H9 (cell line): ENCODE measurements at places on chromosomes 1 and 21. TPM values are rescaled to one million over a fixed set of nuclear protein-coding genes. Genes with fewer than 3 reads are reported as not detected.

DNA sequence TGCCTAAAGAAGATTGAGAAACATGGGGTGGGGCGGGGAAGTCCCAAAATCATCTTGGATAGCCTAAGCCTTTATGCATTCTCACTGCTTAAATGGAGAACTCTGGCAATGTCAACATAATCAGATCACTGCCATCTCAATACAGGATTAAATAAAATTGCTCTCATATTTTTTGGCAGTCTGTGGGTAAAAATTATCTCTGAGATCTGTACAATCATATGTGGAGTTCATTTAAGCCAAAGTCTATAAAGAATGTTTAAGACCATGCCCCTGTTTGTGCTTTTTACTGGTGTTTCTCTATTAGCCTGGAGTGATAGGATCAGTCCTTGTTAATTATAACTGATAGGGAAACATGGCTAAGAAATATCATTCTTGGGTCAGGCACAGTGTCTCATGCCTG is 136.3 kb downstream of the GPR52 start:
- DNase-seq: no peak
- H3K27me3 ChIP-seq: no peaks in the 10 kb centered on the region
- peaks cover 8% of the 10 kb centered on the region for H3K36me3 ChIP-seq
- H3K27ac ChIP-seq: no peak overlapping the region

DNA sequence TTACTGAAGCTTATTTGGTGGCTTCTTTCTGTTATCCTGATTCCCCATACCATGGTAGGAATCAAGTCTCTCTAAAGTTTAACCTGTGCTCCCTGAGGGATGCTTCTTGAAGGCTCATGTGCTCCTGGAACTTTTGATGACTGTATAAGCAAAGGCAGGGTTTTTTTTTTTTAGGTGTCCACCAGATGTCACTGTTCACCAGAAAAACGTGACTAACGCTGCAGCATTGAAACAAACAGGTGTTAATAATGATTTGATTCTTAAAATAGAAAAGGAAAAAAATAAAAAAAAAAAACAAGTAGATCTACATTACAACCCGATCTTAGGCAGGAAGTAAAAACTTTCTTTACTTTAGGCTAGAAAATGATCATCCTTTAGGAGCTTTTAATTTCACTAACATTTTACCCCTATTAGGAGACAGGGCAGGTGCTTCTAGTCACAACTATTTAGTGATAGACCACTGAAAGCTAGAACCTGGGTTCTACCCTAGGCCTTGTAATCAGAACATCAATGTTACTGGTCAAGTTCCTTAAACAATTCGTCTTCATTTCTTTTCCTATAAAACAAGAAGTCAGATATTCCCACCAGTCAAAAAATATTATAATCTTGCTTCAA is 223.0 kb downstream of the PLA2G4A start:
- no peaks in the 10 kb centered on the region for H3K36me3 ChIP-seq
- no peak for DNase-seq
- peaks cover 2% of the 10 kb centered on the region; the same call in 1 of the 2 replicates for H3K4me1 ChIP-seq
- H3K27ac ChIP-seq: no peak overlapping the region
- H3K4me3 ChIP-seq: no peak overlapping the region

GRCh38 chr1:25700144-25700523 is 83.5 kb downstream of the MAN1C1 start:
- no peak for DNase-seq
- no peak overlapping the region for H3K4me3 ChIP-seq
- H3K4me1 ChIP-seq: peaks cover 9% of the 10 kb centered on the region; the same call in 1 of the 2 replicates
- H3K27ac ChIP-seq: no peak overlapping the region
- H3K36me3 ChIP-seq: no peaks in the 10 kb centered on the region

- no peak overlapping the region for H3K4me3 ChIP-seq
- H3K27me3 ChIP-seq: no peaks in the 10 kb centered on the region
- no peaks in the 10 kb centered on the region for H3K4me1 ChIP-seq
- H3K36me3 ChIP-seq: no peaks in the 10 kb centered on the region
These were observed 161.8 kb downstream of the DYRK1A start for GRCh38 chr21:37528150-37528937.

- no peaks in the 10 kb centered on the region for H3K36me3 ChIP-seq
- no peaks in the 10 kb centered on the region; the same call in 1 of the 2 replicates for H3K27me3 ChIP-seq
- DNase-seq: no peak
- peaks cover 19% of the 10 kb centered on the region for H3K4me1 ChIP-seq
- no peak overlapping the region for H3K4me3 ChIP-seq
These were observed 68.0 kb upstream of the ACOT11 start for GRCh38 chr1:54479841-54480524.

GRCh38 chr1:221840511-221841243 is 98.8 kb upstream of the DUSP10 start:
- no peaks in the 10 kb centered on the region for H3K36me3 ChIP-seq
- H3K27ac ChIP-seq: no peak overlapping the region

GRCh38 chr21:22575165-22575584 is 1577.0 kb downstream of the NCAM2 start:
- H3K27ac ChIP-seq: no peak overlapping the region
- H3K27me3 ChIP-seq: no peaks in the 10 kb centered on the region
- H3K4me1 ChIP-seq: no peaks in the 10 kb centered on the region; the same call in 1 of the 2 replicates
- H3K36me3 ChIP-seq: peaks cover 4% of the 10 kb centered on the region; the same call in 1 of the 2 replicates
- no peak overlapping the region for H3K4me3 ChIP-seq

- no peak overlapping the region for H3K4me3 ChIP-seq
- peaks cover 18% of the 10 kb centered on the region for H3K36me3 ChIP-seq
- no peak for DNase-seq
- H3K27me3 ChIP-seq: no peaks in the 10 kb centered on the region
- H3K4me1 ChIP-seq: no peaks in the 10 kb centered on the region
These were observed 103.7 kb downstream of the HS2ST1 start for GRCh38 chr1:87017998-87018672.

DNA sequence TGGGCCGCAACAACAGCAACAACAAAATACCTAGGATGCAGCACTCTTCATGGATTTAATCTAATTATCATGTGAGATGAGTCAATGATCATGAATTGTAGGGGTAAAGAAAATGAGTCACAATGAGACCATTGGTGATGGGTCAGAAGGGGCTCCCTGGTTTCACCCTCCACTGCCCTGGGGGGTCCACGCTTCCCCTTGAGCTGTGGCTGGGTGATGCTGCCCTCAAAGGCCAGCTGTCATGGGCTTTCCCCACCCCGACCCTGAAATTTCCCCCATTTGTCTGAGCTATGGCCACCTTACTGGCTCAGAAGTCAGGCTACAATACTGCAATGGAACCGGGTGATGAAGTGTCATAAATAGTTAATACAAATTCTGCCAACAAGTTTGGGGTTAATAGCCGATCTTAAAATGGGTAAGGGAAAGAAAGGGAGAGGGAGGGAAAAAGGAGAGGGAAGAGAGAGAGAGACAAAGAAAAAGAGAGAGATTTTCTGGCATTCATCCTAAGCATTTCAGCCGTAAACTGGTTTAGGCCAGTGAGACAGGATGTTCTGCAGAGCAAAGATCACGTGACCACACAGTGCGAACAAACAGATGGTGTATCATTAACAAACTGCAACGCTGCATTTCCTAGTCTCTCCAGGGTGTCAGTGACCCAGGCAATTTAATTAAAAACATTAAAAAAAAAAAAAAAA is 143.4 kb upstream of the ERRFI1 start:
- peaks cover 2% of the 10 kb centered on the region; the same call in 2 of the 3 replicates for H3K36me3 ChIP-seq
- H3K4me1 ChIP-seq: peaks cover 15% of the 10 kb centered on the region; the same call in 1 of the 2 replicates
- no peaks in the 10 kb centered on the region; the same call in 1 of the 2 replicates for H3K27me3 ChIP-seq
- DNase-seq: no peak
- no peak overlapping the region for H3K4me3 ChIP-seq
- H3K27ac ChIP-seq: no peak overlapping the region

DNA sequence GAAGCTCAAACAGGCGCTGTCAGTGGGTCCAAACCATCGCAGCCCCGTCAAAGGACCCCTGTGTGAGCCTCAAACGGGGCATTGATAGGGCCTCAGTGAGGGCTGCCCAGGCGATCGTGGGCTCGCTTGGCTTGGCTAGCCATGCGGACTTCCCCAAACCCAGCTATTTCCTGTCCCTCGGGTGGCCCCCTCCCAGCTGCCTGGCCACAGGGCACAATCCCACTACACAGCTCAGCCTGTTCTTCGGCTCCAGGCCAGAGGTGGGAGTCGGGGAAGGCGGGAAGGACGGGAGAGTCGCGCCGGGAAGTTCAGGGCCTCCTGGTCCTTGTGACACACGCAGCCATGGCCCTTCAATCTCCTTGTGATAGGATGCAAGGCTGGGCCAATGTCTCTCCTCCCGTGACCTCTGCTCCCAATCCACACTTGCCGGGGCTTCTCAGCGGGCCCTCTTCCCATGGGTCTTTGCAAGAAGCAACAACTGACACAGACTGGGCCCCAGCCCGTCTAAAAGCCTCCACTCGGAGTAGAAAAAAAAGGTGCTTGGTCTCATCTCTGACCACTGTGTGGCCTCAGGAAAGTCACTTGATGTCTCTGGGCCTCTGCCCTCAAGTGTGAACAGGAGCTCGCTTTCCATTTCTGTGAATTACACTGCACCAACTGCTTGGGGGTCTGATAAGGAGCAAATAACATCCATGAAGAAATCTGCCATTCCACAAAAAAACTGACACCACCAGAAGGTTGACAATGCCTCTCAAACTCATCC is 7.1 kb upstream of the MATN1 start:
- H3K4me3 ChIP-seq: no peak overlapping the region
- no peak for DNase-seq
- H3K27me3 ChIP-seq: no peaks in the 10 kb centered on the region
- no peak overlapping the region for H3K27ac ChIP-seq

GRCh38 chr1:9539829-9540550 is 725 bp downstream of the SLC25A33 start:
- peak; percentile 48 for DNase-seq
- 0 out of 2 replicates have a peak, but pooled peaks cover 2% of the 10 kb centered on the region for H3K4me1 ChIP-seq
- H3K36me3 ChIP-seq: peaks cover 10% of the 10 kb centered on the region

- H3K27ac ChIP-seq: no peak overlapping the region
- no peak overlapping the region for H3K4me3 ChIP-seq
- no peak for DNase-seq
These were observed 97.9 kb upstream of the RAB3GAP2 start for GRCh38 chr1:220370041-220370700.

- no peak for DNase-seq
- no peaks in the 10 kb centered on the region for H3K27me3 ChIP-seq
- H3K27ac ChIP-seq: no peak overlapping the region
- H3K4me1 ChIP-seq: no peaks in the 10 kb centered on the region
- H3K36me3 ChIP-seq: no peaks in the 10 kb centered on the region
- no peak overlapping the region for H3K4me3 ChIP-seq
These were observed 237.1 kb downstream of the HHIPL2 start for GRCh38 chr1:222310836-222311235.

GRCh38 chr1:180951836-180952656 is 39.3 kb downstream of the KIAA1614 start:
- H3K36me3 ChIP-seq: no peaks in the 10 kb centered on the region; the same call in 1 of the 3 replicates
- no peak overlapping the region for H3K27ac ChIP-seq
- H3K27me3 ChIP-seq: no peaks in the 10 kb centered on the region

GRCh38 chr1:31064718-31065309 is 703 bp downstream of the PUM1 start:
- H3K4me3 ChIP-seq: peak overlapping the region; percentile 98
- peak overlapping the region; percentile 88 for H3K27ac ChIP-seq
- no peaks in the 10 kb centered on the region for H3K27me3 ChIP-seq
- H3K36me3 ChIP-seq: peaks cover 9% of the 10 kb centered on the region
- DNase-seq: no peak
- H3K4me1 ChIP-seq: peaks cover 2% of the 10 kb centered on the region; the same call in 1 of the 2 replicates

- H3K27me3 ChIP-seq: no peaks in the 10 kb centered on the region
- no peaks in the 10 kb centered on the region for H3K36me3 ChIP-seq
- DNase-seq: no peak
- no peak overlapping the region for H3K27ac ChIP-seq
These were observed 413.7 kb downstream of the PTPRU start for GRCh38 chr1:29650041-29650400.

- no peak overlapping the region for H3K4me3 ChIP-seq
- no peak overlapping the region for H3K27ac ChIP-seq
- no peak for DNase-seq
- no peaks in the 10 kb centered on the region for H3K36me3 ChIP-seq
These were observed 21.6 kb downstream of the SYF2 start for GRCh38 chr1:25210728-25211127.

- no peak overlapping the region for H3K27ac ChIP-seq
- H3K36me3 ChIP-seq: no peaks in the 10 kb centered on the region
- no peak overlapping the region for H3K4me3 ChIP-seq
These were observed 184.6 kb downstream of the SDCCAG8 start for GRCh38 chr1:243440406-243440805.

GRCh38 chr1:229195246-229195645 is 75.7 kb upstream of the RAB4A start:
- H3K4me1 ChIP-seq: peaks cover 11% of the 10 kb centered on the region
- DNase-seq: no peak
- no peak overlapping the region for H3K27ac ChIP-seq
- no peaks in the 10 kb centered on the region for H3K27me3 ChIP-seq
- no peak overlapping the region for H3K4me3 ChIP-seq
- no peaks in the 10 kb centered on the region; the same call in 2 of the 3 replicates for H3K36me3 ChIP-seq

- no peak overlapping the region; the same call in 2 of the 3 replicates for H3K4me3 ChIP-seq
- no peaks in the 10 kb centered on the region for H3K27me3 ChIP-seq
- no peaks in the 10 kb centered on the region; the same call in 1 of the 2 replicates for H3K4me1 ChIP-seq
- DNase-seq: no peak
- H3K27ac ChIP-seq: no peak overlapping the region
These were observed 6.2 kb downstream of the GPR3 start for GRCh38 chr1:27398405-27399149.

GRCh38 chr21:28767523-28767922 is 225.2 kb downstream of the LTN1 start:
- no peak overlapping the region for H3K4me3 ChIP-seq
- no peaks in the 10 kb centered on the region for H3K4me1 ChIP-seq
- no peak overlapping the region for H3K27ac ChIP-seq

GRCh38 chr1:226082959-226083301 is 20.4 kb downstream of the H3-3A start:
- no peaks in the 10 kb centered on the region for H3K4me1 ChIP-seq
- H3K36me3 ChIP-seq: no peaks in the 10 kb centered on the region
- no peak overlapping the region for H3K27ac ChIP-seq
- DNase-seq: peak; percentile 58
- no peaks in the 10 kb centered on the region; the same call in 1 of the 2 replicates for H3K27me3 ChIP-seq

DNA sequence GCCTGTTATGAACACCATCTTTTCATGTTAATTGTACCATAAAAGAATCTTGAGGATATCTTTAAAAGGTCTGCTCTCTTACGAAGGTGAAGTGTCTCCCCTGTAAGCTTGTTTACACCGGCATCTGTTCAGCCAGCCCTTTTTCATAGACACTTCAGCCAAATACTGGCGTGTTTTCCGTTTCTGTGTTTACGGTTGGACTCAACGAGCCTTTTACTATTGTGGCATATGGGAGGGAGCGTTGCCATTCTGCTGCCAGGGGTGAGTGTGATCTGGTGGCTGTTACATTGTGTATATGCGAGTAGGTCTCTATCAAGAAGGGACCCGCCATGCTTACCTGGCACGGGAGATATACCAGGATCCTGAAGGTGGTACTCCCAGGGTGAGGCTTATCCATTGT is 433.8 kb downstream of the CAMTA1 start:
- DNase-seq: no peak
- H3K27me3 ChIP-seq: no peaks in the 10 kb centered on the region
- H3K36me3 ChIP-seq: no peaks in the 10 kb centered on the region
- H3K4me1 ChIP-seq: no peaks in the 10 kb centered on the region

Gene C1orf141
- total RNA-seq: not detected in 2 replicates

Gene C1orf159
- 10.1 and 12.3 TPM in 2 replicates for total RNA-seq

Gene MTOR
- 62.9 and 67.5 TPM in 2 replicates for total RNA-seq

Gene AMPD1
- total RNA-seq: not detected in 2 replicates

Gene REG4
- not detected in 2 replicates for total RNA-seq

Gene ARMH1
- 0.68 and 1.0 TPM in 2 replicates for total RNA-seq

Gene HCRTR1
- not detected in 2 replicates for total RNA-seq

Gene NUP210L
- 0.04 TPM in 1 of 2 replicates, not detected in the other for total RNA-seq

Gene SERPINC1
- total RNA-seq: not detected in 2 replicates

Gene ERG
- total RNA-seq: 0.11 and 0.18 TPM in 2 replicates

Gene MSH4
- total RNA-seq: 0.53 and 0.63 TPM in 2 replicates
